ENCODE measurements at places on chromosomes 4 and X.
A peak's percentile ranks its signal among the peaks of the same experiment; 100 is the strongest.

DNA sequence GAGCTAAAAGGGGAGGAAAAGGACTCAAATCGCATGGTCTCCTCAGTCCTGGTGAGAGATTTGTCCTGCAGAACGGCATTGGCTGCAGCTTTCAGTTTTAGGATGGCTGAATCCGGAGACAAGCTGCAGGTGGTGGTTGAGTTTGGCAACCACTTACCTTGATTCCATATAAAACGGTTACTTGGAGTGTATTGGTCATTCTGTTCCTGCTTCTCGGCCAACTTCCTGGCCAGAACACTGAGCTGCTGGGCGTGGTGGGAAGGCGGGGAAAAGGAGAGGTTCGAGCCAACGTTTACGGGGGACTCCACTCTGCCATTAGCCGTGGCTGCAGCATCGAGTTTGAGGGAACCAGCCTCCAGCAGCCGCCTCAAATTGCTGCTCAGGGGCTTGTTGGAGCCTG is 36.1 kb downstream of the ZNF827 start:
- no peak for DNase-seq

GRCh38 chr4:3461515-3462291 is 1.4 kb upstream of the DOK7 start:
- no peak for DNase-seq

- peak; percentile 44 for DNase-seq
Measured at GRCh38 chr4:83036991-83037665, 2.1 kb downstream of the COPS4 start.

DNA sequence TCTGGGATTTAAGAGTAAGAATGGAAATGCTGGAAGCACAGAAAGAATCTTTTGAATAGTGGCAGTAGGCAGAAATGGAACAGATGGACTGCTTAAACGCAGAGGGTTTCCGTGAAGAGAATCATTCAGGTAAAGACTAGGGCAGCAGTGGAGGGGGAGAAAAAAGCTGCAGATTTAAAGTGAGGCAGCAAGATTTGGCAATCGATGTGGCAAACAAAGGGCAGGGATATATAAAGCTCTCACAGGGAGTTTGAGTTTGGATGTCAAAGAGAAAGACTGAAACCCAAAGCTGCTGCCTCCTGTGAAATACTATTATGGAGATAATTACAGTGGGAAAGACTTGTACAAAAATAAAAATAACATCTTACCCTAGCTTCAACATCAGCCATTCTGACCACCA is 384.0 kb downstream of the CENPC start:
- DNase-seq, result no peak

- DNase-seq, result peak; percentile 56
Measured at GRCh38 chrX:9988762-9989161, 21.6 kb downstream of the CLDN34 start.
